Activated naive CD8-positive, alpha-beta T cell treated with anti-CD3 and anti-CD28 coated beads, Interleukin-2, amount 10 ng/mL, durations not matched to agents 7 days and 5 days (primary cell): ENCODE measurements at places on chromosomes 7 and 10. TPM values are rescaled to one million over a fixed set of nuclear protein-coding genes. Genes with fewer than 3 reads are reported as not detected.

Gene PDK4
- 1.2 TPM for total RNA-seq

Gene ZNF212
- 14.6 TPM for total RNA-seq

Gene ALOX5
- 14.2 TPM for total RNA-seq

Gene RTKN2
- total RNA-seq: 4.1 TPM

Gene ANKRD30A
- not detected for total RNA-seq

Gene SPDYE11
- total RNA-seq: not detected

Gene ITIH2
- not detected for total RNA-seq

Gene H2AZ2
- total RNA-seq: 368 TPM

Gene MBL2
- not detected for total RNA-seq

Gene CLDN3
- not detected for total RNA-seq

Gene PILRA
- 5.1 TPM for total RNA-seq

Gene PGAM2
- 2.1 TPM for total RNA-seq

Gene INPP5A
- total RNA-seq: 14.1 TPM

Gene DEPP1
- total RNA-seq: not detected

Gene NUTM2B
- total RNA-seq: 1.6 TPM

Gene ADARB2
- 0.40 TPM for total RNA-seq
